ENCODE measurements at places on chromosomes 5 and 9.

DNA sequence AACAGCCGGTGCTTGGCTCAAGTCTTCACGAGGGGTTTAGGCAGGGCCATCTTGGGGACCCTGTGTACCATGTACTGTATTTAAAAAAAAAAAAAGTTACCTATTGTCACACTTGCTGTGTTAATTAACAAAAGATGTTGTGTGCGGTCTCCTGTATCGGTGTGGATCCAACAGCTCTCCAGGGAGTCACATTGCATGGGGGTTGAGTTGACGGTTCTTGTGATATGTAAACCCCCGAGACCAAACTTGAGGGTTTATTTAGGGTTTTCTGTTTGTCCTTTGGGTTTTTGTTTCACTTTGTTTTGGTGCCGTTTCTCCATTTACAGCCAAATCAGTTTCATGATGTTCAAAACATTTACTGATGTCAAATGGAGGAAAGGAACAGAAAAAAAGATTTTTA is 22.2 kb downstream of the AMBP start:
- peak; percentile 26 for DNase-seq

GRCh38 chr9:110330484-110331105 is 7.1 kb downstream of the TXNDC8 start:
- no peak for DNase-seq

- no peak for DNase-seq
These were observed at the start of gene FOXB2 for GRCh38 chr9:77019236-77019925. Gene FOXB2 (plus strand): TSS chr9:77019655. CDS start chr9:77019655, 0 bp downstream.

GRCh38 chr5:168676501-168676900 is 97.3 kb upstream of the PANK3 start:
- no peak for DNase-seq

DNA sequence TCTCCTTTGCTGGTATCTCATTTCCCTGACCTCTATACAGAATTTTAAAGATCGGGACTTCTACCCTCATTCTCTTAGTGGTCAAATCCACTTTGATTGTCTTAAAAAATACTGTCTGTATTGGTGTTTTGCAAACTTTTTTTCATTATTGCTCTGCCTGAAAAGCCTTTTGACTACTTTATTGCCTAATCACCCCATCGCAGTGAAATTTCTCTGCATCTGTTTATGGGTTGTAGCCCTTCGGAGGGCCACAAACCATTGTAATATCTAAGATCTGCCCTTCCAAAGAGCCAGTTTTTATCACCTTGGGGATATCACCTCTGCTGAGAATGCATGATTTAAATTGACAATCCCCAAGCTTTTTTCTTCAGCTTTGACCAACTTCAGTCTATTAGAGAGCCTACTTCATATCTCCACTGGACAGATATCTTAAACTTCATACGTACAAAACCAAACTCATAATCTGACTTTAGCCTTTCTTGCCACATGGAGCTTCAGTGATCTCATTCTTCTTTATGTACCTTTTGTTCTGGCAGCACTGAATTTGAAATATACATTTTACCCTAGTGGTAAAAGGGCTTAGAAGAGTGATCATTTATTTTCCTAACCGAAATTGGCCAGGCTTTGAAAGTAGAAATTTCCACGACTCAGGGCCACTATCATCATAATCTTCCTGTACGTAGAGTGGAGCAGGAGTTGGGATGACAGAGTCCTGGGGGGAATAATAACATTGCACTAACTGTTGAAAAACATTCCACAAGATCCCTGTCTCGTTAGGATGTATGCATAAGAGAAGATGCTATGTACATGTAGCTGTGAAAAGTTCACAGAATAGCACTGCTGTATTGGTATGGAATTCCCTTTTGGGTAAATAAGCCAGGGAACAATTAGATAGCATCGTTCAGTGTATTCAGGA is 21.4 kb downstream of the KIF2A start:
- no peak for DNase-seq

DNA sequence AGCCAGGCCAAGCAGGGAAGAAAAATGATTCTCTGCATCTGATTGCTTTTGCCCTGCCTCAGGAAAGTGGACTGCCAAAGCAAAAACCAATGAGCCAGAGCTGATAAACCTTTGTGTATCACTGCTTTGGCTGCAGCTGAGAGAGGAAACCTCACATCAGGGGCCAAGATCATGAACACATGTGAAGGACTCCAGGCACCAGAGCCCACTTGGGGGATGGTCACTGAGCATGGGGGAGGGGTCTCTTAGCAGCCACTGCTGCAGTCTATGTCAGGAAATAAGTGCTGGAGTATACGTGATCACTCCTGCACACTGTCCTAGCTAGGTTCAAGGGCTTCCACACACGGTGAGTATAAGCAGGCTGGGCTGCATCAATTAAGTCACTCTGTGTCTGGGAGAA is 229.9 kb downstream of the SPOCK1 start:
- no peak for DNase-seq

- no peak for DNase-seq
These were observed 16.8 kb upstream of the COL27A1 start for GRCh38 chr9:114138552-114138971.

- DNase-seq = no peak
These were observed 100.9 kb upstream of the APC start for GRCh38 chr5:112636751-112637150.

DNA sequence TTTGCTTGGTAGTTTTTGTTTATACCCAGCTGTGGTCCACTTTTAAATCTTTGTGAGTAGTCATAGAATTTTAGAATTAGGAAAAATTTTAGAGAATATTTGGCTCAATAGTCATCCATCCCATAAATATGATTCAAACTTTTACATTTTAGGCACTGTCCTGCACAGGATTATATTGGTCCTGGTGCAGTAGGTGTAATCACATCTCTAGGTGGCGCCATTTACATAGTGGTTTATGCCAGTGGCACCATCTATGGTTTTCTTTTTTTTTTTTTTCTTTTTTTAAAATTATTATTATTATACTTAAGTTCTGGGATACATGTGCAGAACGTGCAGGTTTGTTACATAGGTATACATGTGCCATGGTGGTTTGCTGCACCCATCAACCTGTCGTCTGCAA is 260.7 kb upstream of the KCNN2 start:
- no peak for DNase-seq

DNA sequence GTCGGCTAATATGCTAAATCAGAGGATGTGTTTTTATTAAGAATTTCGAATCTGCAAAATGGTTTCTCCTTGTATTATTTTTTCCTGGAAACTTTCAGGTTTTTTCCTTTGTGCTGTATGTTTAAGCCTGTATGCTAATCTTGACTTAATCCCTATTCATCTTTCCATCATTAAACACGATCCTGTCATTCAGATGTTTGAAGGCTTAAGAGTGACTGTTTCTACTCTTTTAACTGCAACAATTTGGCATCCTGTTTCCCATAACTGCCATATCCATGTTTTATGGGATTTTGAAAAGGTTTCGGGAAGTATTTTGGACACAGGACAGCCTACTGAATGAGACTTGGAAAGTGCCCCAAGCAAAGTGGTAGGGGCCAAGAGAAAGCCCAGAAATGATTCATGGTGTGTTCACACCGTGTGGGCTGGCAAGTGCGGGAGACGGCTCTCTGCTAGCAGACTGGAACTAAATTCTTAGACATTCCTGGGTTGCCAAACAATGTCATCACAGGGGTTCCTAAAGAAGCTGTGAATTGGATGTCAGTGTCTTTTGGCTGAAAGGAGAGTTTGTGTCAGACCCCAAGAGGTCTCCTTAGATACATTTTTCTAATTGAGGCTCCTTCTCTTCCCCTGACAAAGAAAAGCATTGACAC is 125.4 kb upstream of the ADAMTS16 start:
- no peak for DNase-seq

DNA sequence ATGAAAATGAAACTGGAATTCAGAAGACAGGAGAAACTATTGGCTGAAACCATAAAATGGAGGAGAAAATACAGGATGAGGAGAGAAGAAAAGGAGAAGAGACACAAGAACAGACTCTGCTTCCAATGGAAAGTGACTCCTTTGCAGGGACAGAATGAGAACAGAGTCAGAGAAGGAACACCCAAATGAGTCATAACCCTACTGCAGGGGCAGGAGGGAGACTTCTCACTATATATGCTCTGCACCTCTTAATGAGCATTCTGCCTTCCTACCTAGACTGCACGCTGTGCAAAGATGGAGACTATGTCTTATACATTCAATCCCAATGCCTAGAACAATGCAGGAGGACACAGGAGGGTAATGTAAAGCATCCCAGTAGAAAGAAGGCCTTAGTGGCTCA is 2.1 kb downstream of the SAXO1 start:
- no peak for DNase-seq

GRCh38 chr9:106305428-106306133 is 557.4 kb upstream of the ZNF462 start:
- DNase-seq = no peak

- no peak for DNase-seq
These were observed 22.1 kb downstream of the ITGA2 start for GRCh38 chr5:53011233-53011632.

DNA sequence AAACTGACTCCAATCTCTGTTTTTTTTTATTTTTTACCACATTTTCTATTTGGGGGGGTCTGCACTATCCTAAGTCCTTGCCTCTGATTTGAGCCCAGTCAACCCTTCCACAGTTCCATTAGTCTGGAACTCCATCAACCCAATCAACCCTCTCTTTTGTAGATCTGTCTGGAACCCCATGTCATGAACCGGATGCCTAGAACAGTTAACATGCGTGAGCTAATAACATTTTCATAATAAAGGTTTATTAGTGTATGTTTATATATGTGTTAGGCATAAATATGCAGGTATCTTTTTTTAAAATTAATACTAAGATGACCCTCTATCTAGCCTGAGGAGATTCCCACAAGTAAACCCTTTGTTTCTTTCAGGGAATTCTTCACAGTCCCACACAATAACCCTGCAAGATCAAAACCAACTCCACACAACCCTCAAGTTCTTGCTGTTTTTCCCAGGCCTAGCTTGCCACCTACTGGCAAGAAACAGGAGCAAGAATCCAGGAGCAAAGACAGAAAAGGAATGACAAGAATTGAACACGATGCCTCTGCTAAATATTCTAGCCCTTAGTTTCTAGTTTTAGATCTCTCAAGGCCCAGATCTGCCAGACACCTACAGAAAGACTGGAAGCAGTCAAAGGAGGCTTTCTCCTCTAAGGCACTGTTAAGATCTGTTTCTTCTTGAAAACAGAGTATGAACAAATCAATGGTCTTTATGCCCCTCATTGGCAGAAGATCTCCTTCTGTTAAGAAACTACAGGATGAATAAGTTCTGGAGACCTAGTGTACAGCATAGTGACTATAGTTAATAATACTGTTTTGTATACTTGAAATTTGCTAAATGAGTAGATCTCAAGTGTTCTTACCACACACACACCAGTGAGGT is 100.4 kb downstream of the TRIM36 start:
- no peak for DNase-seq

- DNase-seq = peak; percentile 10
These were observed 47.0 kb downstream of the AMBP start for GRCh38 chr9:114031037-114031630.

- no peak for DNase-seq
These were observed 545 bp upstream of the CTSV start for GRCh38 chr9:97039514-97039860.

DNA sequence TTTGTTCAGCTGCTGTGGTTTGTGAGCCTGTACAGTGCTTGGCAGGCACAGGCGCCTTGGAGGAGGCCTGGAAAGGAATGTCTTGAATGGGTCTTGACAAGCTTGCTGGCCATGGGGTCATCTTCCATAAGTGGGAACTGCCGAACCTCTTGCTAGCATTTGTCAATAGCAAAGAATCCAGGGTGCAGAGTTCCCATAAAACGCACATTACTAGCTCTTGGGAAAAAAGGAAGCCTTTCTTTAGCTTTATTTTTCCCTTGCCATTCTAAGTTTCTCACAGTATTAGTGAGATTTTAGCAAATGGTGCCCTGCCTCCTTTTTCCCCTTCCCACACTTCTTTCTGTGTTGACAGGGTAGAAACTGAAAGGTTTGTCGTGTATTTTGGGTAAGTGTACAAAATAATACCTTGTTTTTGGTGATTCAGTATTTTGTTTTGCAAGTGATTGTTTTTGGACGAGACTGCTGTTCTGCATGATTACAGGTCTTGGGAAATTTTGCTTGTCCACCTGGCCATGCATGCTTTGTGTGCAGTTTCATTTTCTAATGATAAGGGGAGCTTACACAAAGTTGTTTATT is 82.0 kb downstream of the ADGRV1 start:
- no peak for DNase-seq

DNA sequence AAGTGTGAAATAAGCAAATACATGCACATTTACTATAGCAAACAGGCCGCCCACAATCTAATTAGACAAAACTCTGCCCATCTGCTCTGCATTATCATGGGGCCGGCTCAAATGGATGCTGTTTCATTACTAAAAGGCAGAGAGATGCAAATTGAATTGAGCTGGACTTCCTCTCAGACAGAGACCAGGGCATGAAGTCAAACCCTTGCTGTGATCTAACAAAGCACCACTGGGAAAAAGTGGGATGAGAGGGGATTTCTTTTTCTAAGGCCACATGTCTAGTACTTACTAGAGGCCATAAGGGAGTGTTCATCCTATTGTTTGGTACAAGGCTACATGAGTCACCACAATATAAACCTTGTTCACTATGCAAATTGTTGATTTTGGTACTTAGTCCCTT is 614.7 kb downstream of the ISL1 start:
- DNase-seq = no peak

DNA sequence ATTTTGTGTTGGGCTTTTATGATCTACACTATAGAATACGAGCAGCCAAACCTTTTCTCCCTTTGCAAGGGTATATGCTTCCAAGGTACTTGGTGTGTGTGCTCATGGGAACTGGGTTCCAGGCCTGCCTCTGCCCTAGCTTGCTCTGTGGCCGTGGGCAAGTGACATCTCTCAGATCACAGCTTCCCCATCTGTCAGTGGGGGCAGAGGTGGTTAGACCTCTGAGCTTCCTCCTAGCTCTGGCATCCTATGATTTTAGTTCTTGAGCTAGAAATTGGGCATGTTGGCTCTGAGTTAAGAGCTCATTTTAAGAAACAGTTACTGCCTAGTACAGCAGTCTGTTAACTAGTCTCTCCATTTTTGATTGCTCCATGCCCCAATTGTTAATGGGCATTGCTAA is 12.5 kb upstream of the CCNJL start:
- no peak for DNase-seq

GRCh38 chr5:111697215-111697614 is 59.8 kb downstream of the NREP start:
- DNase-seq = no peak

DNA sequence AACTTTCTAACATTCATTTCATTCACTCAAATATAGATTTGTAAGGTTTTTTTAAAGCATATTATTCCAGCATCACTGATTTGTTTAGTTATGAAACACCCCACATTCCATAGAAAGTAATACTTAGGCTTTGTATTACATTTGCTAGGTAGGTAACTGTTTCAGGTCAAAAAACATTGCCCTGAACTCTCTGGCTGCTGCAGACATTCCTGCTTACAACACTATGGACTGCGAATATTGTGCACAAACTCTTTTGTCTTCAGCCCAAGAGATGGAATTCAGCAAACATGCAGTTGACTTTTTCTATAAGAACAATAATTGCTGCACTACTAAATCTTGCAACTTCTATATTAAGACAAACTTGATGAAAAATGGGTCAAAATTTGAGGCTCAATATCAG is 301.0 kb downstream of the ARL15 start:
- no peak for DNase-seq
